ENCODE measurements at places on chromosomes 2 and 18.

- no peak for DNase-seq
These were observed 104.7 kb downstream of the FEZ2 start for GRCh38 chr2:36493306-36493705.

GRCh38 chr2:21356086-21356856 is 232.5 kb downstream of the TDRD15 start:
- DNase-seq, result no peak

DNA sequence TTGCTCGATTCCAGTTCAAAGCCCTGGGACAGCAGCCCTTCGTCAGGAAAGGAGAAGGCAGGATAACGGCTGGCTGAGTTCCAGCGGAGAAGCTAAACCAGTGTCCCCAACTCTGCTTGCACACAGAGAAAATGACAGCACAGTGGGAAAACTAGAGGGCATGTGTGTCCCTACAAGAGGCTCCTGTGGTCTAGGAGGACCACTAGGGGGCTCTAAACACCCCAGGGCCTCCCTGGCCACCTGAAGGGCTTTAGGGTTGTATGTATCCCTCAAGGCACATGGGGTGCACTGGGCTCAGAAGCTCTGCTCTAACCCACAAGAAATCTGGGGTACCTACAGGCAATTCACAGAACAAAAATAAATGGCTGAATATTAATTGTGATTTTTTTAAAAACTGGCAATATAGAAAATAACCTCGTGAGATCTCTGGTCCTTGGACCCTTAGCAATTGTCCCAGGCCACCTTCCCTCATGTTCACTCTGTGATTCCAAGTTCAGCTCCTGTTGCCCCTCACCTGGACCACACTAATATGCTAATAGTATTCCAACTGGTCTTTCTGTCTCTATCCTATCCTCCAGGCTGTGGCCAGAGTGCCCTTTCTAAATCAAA is 17.5 kb downstream of the STAT1 start:
- DNase-seq, result peak; percentile 66

DNA sequence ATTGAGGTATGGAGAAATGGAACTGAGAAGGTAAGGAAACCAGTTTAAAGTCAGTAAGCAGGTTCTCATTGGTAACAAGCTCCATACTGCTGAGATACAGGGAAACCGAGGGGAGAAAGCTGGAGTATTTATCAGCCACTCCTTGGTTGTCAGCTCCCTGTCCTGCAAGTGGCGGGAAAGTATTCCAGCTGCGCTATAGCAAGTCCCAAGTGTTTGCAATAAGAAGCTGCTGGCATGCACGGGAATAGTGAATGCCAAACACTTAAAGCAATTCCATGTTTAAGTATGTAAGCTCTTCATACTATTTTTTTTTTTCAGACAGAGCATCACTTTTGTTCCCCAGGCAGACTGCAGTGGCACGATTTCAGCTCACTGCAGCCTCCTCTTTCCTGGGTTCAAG is 1601.1 kb downstream of the SUCLG1 start:
- DNase-seq, result no peak

- no peak for DNase-seq
These were observed 25.4 kb upstream of the ATP5MC3 start for GRCh38 chr2:175206866-175207265.

- peak; percentile 66 for DNase-seq
These were observed 94.1 kb upstream of the CD302 start for GRCh38 chr2:159891917-159892730.

DNA sequence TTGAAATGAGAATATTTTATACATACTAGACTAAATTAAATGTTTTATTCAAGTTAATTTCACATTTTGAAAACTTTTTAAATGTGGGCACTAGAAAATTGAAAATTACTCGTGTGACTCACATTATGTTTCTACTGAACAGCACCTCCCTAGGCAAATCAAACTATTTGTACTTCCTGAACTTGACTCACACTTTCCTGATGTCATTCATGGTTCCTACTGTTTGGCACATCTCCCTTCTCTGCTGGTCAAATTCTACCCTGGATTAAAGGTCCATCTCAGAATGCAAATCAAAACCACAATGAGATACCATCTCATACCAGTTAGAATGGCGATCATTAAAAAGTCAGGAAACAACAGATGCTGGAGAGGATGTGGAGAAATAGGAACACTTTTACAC is 16.7 kb downstream of the LHCGR start:
- peak; percentile 54 for DNase-seq

GRCh38 chr18:45164551-45164950 is 450.7 kb upstream of the SLC14A2 start:
- DNase-seq, result peak; percentile 47

- DNase-seq, result peak; percentile 87
These were observed 39.0 kb upstream of the MAL start for GRCh38 chr2:94986392-94986963.

- DNase-seq, result no peak
These were observed 168.1 kb downstream of the ETAA1 start for GRCh38 chr2:67565262-67565661.

DNA sequence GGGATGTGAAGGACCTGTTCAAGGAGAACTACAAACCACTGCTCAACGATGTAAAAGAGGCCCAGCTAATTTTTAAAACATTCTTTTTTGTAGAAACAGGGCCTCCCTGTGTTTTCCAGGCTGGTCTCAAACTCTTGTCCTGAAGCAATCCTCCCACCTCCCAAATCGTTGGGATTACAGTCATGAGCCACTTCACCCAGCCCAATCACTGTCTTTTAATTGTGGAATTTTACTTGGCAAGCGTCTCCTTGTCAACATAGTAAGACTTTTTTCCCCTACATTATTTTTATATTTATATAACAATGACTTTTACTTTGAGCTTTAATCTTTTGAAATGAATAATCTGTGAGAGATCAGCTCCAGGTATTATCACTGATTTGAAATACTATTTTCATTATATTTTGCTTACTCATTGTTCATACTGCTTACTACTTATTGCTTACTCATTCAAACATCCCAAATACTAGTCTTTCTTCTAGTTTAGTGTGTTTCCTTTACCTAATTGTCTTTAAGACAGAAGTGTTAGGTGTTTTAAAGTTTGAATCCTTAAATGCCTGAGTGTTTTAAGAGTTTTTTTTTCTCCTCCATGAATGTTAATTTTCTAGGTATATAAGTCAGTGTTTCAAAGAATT is 48.9 kb downstream of the PTPN4 start:
- DNase-seq, result no peak

GRCh38 chr2:227366769-227367426 is 12.2 kb downstream of the TM4SF20 start:
- DNase-seq, result peak; percentile 70

DNA sequence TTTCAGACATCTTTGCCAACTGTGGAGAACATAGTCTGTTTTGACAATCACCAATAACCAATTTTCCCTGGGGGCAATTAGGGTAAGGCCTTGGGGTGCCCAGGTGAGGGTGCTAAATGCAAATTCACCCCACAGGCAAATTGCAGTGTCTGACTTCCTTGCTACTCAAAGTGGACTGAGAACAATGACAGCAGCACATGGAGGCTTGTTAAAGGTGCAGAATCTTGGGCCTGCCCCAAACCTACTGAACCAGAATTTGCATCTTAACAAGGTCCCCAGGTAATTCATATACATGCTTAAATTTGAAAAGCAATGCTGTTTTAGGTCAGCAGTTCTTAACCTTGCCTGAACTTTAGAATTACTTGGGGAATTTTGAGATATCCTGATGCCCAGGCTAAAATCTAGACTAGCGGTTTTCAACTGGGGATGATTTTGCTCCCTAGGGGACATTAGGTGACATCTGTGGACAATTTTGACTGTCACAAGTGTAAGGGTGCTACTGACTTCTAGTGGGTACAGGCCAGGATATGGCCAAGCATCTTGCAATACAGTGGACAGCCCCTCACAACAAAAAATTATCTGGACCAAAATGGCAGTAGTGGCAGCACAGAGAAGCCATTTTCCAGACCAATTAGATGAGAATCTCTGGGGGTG is 80.2 kb upstream of the GCFC2 start:
- no peak for DNase-seq

DNA sequence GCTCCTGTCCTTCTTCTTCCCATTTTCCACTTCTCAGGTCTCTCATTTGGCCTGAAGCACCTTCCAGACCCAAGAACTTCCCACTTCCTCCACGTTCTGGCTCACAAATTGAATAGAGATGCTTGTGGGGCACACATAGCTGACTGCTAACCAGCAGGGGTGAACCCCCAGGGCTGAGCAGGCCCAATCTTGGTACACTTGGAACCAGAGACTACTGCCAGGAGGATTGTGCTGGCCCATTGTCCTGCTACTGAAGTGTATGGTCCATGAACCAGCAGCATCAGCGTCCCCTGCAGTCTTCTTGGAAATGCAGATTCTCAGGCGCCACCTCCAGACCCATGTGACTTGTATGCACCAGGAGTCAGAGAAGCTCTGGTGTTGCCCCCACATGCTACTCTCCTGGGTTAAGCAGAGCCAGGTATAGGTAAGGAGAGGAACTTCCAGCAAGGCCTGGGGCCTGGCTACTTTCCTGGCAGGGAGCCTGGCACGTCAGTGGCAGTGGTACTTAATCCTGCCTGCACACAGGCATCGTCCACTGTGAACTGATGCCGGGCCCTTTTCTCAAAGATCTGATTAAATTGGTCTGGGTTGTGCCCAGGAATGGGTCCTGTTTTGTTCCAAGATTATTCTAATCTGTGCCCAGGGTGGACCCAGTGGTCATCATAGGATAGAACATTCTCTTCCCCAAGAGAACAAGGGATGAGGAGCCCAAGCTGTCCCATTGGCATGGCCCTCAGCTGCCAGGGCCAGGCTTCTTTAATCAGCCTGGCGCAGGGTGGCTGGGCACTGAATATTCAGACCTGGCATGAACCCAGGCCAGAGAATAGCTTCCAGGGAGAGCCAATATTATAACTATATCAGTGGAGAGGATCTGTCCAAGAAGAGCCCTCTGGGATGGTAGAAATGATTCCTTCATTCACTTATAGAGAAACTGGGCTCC is 248.7 kb downstream of the SOX11 start:
- no peak for DNase-seq

- no peak for DNase-seq
These were observed 21.7 kb downstream of the ADD2 start for GRCh38 chr2:70746094-70746974.

GRCh38 chr2:44940732-44941464 is 604 bp upstream of the SIX3 start:
- DNase-seq, result no peak

- no peak for DNase-seq
These were observed 32.8 kb downstream of the MSH6 start for GRCh38 chr2:47815764-47816163.

GRCh38 chr2:161308178-161308955 is at the start of gene PSMD14:
TSS of gene PSMD14 (plus strand) at chr2:161308425. CDS start at chr2:161318826, 10,401 bp downstream.
- DNase-seq, result peak; percentile 93

DNA sequence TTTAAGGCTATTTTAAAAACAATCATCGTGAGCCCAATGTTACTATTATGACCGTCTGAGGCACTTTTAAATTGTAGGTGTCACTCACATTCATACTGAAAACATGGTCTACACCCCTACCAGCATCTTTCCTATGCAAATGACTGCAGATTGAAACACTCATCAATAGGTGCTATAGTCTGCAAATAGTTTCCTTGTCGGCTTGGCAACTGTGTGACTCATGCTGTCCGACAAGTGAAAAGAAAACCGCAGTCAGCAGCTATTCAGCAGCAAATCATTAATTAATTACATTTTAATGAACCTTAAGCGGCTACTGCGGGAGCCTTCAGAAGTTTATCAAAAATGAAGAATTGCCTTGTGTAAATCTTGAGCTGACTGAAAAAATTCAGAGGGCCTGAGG is 134.4 kb downstream of the FIGN start:
- no peak for DNase-seq

DNA sequence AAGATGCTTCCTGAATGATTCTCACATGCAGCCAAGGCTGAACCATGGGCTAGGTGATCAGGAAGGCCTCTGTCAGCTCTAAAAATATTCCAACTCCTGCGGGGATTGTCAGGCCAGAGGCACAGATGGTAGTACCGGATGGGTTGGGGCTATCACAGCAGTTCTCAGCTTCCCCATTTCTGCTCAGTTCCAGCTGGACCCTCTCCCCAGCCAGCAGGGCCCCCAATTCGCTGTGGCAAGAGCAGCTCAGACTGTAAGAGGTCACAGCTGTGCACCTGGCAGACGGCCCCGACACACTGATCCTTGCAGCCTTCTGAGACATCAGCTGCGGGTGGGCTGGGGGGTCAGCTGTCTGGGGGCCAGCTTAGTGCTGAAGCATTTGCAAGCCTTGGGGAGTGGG is 43.6 kb upstream of the TCF7L1 start:
- no peak for DNase-seq

GRCh38 chr2:43134571-43134889 is 91.9 kb downstream of the ZFP36L2 start:
- no peak for DNase-seq

DNA sequence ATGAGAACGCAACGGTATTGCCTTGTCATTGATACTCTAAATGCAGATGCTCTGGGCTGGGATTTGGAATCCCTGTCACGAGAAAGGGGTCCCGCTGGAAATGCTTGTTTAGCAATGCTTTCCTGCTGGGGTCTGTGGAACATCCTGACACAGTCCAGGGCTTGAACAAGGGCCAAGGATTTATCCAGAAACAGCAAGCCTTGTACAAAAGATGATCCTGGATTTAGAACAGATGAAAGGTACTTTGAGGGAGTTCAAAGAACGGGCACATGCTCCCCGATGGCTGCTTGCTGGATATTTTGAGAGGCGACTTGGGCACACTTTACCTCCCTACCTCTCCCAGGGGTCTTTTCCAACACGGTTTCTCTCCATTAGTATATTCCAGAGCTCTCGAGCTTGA is 108.1 kb upstream of the CELF4 start:
- no peak for DNase-seq

DNA sequence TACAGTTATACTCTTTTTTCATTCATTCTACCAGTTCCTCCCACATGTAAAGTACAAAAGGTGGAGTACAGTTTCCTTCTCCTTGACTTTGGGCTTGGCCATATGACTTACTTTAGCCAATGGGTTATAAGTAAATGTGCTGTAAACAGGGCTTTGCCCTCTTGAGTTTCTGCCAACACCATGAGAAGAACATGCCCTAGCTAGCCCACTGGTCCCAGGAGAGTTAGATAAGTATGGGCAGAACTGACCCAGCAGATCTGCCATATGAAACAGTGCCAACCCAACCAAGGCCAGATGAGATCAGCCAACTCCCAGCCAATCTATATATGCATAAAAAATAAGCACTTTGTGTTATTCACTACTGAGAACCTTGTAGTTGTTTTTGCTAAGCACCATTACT is 25.5 kb downstream of the ZC3H8 start:
- no peak for DNase-seq

DNA sequence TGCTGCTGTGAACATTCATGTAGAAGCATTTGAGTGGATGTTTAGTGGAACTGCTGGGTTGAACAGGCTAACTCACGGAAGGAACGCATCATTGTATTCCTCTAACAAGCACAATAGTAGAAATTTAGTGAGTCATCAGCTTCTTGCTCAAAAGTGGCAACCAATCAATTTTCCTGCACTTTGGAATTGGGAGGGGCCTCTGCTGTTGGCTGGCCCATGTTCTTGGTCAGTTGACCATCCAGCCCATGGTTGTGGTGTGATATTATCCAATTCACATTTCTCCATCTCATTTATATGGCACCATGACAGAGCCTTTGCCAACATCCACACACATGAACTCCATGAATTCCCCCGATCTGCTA is 95.0 kb downstream of the TNFRSF11A start:
- peak; percentile 51 for DNase-seq

Measured in AG20443 (cell line).